ENCODE measurements at places on chromosomes 3 and 15.
A peak's percentile ranks its signal among the peaks of the same experiment; 100 is the strongest.

- DNase-seq, result no peak
Measured at GRCh38 chr3:113601240-113601639, 68.9 kb downstream of the SIDT1 start.

GRCh38 chr3:141065258-141065657, 14.1 kb downstream of the SPSB4 start:
- peak; percentile 23 for DNase-seq

DNA sequence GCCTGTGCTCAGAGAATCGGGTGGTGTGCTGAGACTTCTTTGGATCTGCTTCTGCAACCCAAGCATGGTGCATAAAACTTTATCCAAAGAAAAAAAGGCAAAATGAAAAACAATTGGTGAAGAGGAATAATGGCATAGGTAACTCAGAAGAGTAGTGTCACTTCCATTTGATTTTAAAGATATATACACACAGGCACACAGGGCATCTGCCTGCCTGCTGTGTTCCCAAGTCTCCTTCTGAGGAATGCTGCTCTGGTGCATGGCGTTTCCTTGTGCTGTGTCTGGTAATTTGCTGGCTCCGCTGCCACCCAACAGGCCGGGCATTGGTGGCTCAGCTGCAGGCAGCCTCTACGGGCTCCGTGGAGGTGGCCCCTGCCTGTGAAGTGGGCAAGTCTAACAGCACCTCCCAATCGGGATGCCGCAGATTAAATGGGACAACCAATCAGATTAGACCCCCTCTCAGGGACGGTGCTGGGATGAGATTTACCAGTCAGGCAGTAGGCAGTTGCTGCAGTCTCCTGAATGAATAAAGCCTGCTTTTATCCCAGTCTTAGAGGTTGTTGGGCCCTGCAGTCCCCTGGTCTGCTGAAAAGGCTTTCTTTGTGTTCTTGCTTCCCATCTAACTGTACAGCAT, 253.7 kb upstream of the RASGRP1 start:
- DNase-seq, result no peak

DNA sequence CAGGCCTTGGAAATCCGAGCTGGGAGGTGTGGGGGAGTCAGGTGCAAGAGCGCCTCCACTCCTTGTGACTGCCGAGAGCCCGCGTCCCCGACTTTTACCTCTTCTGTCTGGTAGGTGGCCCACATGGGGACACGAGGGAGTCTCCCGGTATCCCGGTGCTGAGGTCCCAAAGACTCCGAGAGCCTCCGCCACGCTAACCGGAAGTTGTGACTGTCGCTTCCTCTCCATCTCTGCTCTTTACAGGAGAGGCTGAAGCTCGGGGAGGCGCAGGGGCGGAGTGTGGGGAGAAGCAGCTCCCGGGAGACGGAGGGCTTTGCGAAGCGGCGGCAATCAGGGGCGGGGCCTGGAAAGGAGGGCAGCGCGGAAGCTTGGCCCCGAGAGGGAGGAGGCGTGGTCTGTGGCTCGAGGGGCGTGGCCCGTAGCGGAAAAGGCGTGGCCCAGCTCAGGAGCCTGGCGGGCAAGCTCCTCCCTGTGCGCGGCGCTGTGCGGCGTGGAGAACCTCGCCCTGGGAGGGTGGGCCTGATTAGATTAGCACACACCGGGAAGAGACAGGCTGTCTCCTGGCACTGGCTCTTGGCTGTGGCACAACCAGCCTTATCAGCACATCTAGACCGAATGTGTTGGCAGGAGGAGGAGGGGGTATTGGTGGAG, 143.9 kb downstream of the GABRB3 start:
- DNase-seq, result peak; percentile 51

DNA sequence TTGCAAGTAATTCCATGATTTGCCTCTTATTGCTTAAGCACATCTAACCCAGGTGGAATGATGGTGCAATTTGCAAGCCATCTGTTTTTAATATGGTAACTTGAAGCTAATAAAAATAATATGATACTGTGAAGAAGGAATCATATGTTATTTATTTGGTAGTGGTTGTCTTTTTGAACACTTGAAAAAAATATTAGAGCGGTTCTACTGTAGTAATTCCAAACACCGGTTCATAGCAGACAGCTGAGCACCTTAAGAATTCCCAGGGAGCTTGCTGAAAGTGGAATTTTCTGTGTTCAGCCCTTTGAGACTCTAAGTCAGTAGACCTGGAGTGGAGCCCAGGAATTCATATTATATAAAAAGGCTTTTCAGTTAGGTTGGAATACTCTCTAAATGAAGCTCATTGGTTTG, 687.4 kb downstream of the EDEM1 start:
- DNase-seq, result no peak

DNA sequence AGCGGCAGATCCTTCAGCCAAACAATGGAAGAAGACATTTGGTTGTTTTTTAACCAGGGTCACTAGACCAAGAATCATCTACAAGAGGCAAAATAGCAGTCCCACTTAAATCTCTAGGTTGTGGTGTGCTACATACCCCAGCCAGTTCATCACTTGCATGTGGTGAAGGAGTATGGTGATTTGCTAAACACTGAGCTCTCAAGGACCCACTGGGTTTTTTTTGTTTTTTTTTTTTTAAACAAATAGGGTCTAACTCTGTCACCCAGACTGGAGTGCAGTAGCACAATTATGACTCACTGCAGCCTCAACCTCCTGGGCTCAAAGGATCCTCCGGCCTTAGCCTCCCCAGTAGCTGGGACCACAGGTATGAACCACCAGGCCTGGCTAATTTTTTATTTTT, 508.0 kb downstream of the FOXP1 start:
- DNase-seq, result no peak

DNA sequence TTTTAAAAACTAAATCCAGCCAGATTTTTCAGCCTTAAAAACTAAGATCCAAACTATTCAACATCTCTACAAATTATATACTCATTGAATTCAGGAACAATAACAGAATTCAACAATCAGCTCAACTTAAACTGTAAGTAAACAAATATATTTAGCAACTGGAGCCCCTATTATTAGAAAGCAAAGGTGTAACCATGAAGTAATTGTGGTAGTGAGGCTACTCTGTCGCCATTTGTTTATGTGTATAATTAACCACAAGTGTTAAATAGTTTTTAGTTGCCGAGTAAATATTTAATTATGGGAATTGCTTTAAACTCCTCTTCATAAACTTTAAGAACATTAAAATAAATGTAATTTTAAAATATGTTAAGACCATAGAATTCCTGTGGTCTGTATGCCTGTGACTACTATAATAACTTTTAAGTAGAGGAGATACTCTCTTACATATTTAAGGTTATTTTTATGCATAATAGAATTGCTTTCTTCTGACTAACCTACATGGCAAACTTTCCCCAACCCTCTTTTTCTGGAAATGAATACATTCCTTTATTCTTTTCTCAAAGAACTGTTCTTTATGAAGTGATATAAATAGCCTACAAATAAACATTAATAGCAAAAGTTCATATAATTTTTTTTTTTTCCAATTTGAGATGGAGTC, 51.2 kb downstream of the MFN1 start:
- no peak for DNase-seq

DNA sequence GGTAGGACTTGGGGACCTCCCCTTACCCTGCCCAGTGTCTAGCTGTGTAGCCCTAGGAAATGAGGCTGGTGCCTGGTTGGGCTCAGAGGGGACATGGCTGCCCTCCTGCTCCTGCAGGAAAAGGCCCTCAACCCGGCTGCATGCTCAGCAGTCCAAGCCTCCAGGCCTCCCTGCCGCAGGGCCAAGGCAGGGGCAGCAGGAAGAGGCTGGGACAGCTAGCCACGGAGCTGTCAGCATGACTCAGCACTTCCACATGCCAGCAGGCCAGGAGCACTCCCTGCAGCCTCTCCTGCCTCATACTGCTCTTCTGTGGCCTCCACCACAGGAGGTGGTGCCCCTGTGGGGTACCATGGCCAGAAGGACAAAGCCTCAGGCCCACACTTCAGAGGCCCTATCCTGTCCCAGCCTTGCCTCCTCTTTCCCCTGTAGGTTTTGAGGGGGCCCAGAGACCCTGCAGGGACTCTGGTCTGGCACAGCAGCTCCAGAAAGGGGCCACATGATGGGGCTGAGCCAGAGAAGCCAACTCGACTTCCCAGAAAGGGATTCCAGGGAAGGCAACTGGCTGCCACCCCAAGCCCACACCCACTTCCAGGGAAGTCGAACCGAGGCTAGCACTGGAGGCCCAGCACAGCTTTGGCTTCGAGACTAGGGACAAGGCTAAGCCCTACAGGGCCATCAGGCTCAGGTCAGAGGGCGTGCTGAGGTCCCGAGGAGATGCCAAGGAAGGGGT, 19.5 kb downstream of the TKT start:
- DNase-seq, result peak; percentile 84

GRCh38 chr3:29605845-29606244, 325.0 kb downstream of the RBMS3 start:
- DNase-seq, result no peak

- DNase-seq, result no peak
Measured at GRCh38 chr3:185216607-185216958, 37.3 kb downstream of the EHHADH start.

DNA sequence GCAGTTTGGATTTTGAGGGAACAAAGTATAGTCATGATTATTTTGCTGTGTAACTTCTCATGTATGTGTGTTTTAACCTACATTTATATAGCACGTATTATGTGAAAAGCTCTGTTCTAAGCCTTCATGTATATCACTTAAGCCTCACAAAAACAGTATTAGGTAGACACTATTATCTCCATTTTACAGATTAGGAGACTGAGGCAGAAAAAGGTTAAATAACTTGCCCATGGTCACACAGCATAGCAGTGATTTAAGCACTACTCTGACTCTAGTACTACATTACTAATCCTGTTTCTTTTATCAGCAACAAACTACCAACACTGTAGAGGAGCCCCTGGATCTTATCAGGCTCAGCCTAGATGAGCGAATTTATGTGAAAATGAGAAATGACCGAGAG, 2.6 kb downstream of the LSM3 start:
- no peak for DNase-seq

- no peak for DNase-seq
Measured at GRCh38 chr3:37075955-37076354, 82.6 kb downstream of the MLH1 start.

GRCh38 chr15:66114863-66115425, 138.6 kb downstream of the MEGF11 start:
- no peak for DNase-seq

- DNase-seq, result peak; percentile 56
Measured at GRCh38 chr3:24829011-24829581, 334.4 kb upstream of the THRB start.

- DNase-seq, result no peak
Measured at GRCh38 chr15:100078511-100079220, 263.1 kb downstream of the ADAMTS17 start.

DNA sequence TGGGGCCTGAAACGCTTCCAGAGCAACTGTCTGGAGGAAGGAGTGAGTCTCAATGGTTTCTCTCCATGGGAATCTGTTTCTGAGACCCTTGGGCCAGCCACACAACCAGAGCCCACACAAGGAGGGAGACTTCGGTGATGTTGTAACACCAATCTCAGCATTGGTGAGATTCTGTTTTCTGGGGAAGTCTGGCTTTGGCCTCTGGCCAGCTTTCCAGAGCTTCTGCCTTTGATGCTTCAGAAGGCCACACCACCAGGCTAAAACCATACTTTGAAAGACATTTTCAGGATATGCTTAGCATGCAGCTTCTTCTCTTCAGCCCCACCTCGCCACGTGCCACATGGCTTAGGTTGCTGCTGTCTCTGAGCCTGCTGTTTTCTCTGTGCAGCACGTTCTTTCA, 3.6 kb upstream of the EEFSEC start:
- DNase-seq, result no peak

DNA sequence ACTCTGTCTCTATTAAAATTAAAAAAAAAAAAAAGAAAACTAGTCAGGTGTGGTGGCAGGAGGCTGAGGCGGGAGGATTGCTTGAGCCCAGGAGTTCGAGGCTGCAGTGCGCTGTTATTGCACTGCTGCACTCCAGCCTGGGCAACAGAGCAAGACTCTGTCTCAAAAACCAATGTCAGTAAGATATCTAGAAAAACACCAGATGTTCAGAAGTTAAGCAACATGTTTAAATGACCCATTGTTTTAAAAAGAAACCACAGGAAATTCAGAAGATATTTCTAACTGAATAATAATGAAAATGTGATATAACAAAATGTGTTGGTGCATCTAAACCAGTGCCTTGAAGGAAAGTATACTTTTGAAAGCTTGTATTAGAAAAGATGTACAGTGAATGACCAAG, 203.4 kb upstream of the CGNL1 start:
- no peak for DNase-seq

- DNase-seq, result no peak
Measured at GRCh38 chr15:63857461-63857856, 23.7 kb upstream of the HERC1 start.

- DNase-seq, result no peak
Measured at GRCh38 chr3:140399871-140400270, 278.0 kb upstream of the TRIM42 start.

- DNase-seq, result no peak
Measured at GRCh38 chr3:139472380-139473010, 3.8 kb downstream of the RBP2 start.

DNA sequence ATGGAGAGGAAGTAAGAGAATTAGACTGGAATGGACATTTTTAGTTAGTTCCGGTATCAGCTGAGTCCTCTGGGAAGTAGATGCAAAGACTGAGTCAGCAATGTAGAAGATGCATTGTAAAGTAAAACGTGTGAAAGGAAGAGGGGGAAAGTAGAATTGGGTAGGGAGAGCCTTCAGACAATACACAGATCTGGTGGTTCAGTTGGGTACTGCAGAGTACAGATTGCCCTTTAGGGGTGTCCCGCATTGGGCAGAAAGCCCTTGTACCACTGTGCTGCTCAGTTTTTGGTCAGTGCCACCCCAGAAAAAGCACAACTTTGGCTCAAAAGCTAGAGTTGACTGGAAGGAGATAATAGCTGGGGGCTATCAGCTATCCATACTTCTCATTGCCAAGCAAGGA, 247.4 kb downstream of the KBTBD8 start:
- DNase-seq, result no peak

DNA sequence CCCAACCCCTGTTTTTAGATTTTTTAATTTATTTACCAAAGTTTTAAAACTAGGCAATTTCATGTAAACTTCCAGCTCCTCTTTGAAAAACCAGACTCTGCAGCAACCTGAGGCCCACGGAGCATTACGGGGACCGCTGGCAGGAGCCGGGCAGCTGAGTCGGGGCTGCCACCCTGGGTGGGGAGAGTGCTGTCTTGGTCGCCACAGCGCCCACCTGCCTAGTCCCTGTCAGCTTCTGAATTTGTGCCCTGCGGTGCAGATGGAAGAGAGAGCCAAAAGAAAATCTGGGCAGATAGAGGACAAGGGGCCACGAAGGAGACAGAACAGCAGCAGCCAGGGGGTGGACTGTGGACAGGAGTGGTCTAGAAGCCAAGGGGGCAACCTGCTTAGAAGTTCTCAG, 34.6 kb downstream of the PXYLP1 start:
- DNase-seq, result no peak

Measured in left lobe of liver (tissue), 2 donors.